ENCODE measurements at places on chromosomes 13 and 19. TPM values are rescaled to one million over a fixed set of nuclear protein-coding genes. Genes with fewer than 3 reads are reported as not detected.

The ARL11 gene
- 0.19 TPM for total RNA-seq

DNA sequence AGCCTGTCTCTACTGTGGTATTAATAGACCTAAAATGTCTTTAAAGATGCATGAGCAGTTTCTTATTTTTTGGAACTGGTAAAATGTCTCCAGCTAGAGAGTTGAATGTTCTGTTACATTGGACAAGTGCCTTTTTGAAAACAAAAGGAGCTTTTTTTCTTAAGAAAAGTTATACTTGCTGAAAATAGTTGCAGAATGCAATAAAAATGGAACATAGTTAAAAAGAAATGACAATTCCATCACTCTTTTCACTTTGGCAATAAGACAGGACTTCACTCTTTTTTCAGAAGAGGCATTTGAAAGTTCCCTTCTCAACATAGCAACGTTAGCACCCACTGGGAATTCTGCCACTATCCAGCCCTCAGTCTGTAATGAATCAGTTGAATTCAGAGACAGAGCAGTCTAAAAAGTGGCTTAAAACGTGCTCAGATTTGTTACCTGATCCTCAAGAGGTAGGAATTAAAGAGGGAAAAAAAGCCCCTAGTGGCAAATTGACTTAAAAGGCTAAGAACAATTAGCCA is 10.1 kb downstream of the RGCC start:
- DNase-seq = no peak

The ZNF726 gene
- 12.8 TPM for total RNA-seq

DNA sequence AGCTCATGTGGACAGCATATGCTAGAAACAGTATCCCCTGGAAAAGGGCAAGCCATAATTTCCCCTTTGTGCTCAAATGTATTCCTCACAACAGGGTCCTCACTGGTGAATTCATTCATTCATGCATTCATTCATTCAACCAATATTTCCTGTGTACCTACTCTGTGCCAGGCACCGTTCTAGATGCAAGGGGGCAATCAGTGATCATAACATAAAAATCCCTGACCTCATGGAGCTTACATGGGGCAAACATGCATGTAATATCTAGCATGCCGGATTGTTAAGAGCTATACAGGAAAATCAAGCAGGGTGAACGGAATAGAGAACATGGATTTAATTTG is 2.6 kb downstream of the RANBP3 start:
- DNase-seq = no peak

- no peak for DNase-seq
Measured at GRCh38 chr13:66958611-66959010, 271.5 kb downstream of the PCDH9 start.

DNA sequence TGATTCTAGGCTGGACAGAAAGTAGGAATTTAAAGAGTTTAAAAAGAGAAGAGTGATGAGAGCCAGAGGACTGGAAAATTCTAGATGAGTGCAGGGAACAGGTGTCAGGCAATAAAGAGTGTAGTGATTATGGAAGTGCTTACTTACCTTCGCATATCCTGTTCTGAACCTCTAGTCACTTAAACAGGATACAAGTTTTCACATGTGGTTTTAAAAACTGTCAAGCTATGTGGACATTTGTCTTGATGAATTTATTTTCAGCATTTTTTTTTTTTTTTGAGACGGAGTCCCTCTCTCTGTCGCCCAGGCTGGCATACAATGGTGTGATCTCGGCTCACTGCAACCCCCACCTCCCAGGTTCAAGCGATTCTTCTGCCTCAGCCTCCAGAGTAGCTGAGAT is 34.3 kb upstream of the IL17D start:
- DNase-seq = no peak

- peak; percentile 8 for DNase-seq
Measured at GRCh38 chr19:42548552-42548951, 20.3 kb upstream of the CEACAM1 start.

- DNase-seq = peak; percentile 51
Measured at GRCh38 chr19:53132141-53132991, at the start of gene ZNF415. Gene ZNF415, minus strand, starts transcription at chr19:53132910. Its CDS starts 10,234 bp downstream, at chr19:53122676.

The MAMSTR gene
- 0.42 TPM for total RNA-seq
